Tibial nerve (tissue), 4 donors: ENCODE measurements at places on chromosomes 1 and 21. TPM values are rescaled to one million over a fixed set of nuclear protein-coding genes. Genes with fewer than 3 reads are reported as not detected.

The AGO4 gene
- 13.8 TPM for total RNA-seq

The BMP8B gene
- total RNA-seq: 32.1 TPM

The TUT4 gene
- total RNA-seq: 83.1 TPM

The RNU11 gene
- total RNA-seq: not detected

The TMEM82 gene
- not detected for total RNA-seq

DNA sequence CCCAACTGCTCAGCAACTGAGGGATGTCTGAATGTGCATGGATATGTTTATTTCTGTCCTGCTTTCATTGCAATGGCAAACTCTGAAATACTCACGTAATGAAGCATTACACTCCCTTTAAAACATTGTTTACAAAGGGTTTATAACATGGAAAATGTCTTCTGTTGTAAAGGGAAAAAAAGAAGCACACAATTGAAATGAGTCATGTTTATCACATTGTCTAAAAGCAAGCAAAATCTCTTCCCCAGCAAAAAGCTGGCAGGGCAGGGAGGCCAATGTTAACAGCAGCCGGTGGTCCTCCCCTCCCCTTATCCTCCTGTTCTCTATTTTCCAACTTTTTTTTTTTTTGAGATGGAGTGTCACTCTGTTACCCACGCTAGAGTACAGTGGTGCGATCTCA is 3.9 kb upstream of the EFNA1 start:
- no peak for DNase-seq

- no peak for DNase-seq
Observed at GRCh38 chr1:97911266-97912215, 9.3 kb downstream of the DPYD start.

DNA sequence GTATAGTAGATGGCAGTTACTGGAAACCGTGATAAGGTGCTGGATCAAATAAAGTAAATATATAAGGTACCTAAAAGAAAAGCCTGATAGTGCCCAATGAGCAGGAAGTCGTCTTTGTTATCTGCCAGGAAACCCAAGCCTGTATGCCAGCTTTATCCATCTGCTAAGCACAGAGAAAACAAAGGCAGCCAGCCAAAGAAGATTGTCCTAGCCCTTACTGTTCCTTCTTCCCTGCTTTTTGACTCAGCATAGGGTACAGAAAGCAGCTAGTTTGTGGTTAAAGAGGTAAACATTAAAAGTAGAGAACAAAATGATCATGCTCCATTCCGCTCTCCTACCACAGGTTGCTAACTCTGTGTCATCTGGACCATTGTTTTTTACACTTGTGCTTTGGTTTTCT is 10.1 kb downstream of the KRTAP22-2 start:
- no peak for DNase-seq

- DNase-seq: no peak
Observed at GRCh38 chr1:62057641-62058290, 136.9 kb upstream of the L1TD1 start.

DNA sequence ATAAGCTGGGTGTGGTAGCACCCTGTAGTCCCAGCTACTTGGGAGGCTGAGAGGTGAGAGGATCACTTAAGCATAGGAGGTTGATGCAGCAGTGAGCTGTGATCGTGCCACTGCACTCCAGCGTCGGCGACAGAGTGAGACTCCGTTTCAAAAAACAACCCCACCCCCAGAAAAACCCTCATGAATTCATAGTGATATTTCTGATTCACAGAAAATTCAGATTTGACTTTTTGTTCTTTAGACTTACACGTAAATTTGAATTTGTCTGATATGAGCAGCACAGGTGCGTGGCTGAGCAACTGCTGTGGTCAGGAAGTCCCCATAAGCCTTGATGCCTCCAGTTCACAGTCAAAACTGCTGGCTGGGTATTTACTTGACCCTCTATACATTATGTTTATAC is 10.0 kb upstream of the MORC3 start:
- no peak for DNase-seq

DNA sequence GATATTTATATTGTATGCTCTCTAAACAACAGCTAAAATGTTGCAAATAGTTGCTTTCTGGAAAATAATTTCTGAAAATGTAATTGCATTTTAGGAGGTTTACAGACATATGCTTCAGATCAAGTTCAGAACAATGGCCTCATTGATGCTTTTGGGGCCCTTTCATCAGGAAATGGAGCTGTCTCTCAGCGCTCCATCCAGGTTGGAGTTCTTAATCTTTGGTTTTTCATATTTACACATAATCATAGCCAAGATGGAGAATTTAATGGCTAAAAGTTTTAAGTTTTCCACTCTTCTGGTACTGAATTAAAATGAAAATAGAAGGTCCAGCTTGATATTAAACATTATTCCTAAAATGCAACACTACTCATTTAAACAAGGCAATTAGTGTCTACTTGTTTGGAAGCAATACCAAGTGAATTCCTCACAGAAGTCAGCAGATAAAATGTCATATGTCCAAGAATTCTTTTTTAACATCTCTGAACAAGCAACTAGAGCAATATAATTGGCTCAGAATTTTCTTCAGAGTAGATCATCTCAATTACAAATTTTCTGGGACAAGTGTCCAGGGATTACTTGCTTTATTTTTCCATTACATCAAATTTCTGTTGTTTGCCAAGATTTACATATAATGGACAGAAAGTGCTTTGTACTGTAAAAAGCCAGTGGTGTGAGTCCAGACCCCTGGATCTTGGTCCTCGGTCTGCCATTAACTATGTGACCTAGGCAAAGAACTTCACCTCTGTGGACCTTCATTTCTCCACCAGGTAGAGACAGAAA is 22.6 kb downstream of the CLCA1 start:
- DNase-seq: no peak

DNA sequence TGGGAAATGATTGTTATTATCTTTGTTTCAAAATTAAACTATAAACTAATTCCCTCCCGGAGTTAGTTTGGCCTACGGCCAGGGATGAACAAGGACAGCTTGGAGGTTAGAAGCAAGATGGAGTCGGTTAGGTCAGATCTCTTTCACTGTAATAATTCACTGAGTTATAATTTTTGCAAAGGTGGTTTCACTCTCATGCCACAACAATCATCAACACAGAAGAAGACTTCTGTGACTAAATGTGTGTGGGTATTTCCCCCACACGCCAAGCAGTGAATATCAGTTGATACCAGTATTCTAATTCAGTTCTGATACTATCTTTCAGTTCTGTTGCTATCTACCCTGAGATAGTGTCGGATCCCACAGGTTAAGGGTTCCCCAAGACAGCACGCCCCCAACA is 215.1 kb downstream of the S1PR1 start:
- no peak for DNase-seq

DNA sequence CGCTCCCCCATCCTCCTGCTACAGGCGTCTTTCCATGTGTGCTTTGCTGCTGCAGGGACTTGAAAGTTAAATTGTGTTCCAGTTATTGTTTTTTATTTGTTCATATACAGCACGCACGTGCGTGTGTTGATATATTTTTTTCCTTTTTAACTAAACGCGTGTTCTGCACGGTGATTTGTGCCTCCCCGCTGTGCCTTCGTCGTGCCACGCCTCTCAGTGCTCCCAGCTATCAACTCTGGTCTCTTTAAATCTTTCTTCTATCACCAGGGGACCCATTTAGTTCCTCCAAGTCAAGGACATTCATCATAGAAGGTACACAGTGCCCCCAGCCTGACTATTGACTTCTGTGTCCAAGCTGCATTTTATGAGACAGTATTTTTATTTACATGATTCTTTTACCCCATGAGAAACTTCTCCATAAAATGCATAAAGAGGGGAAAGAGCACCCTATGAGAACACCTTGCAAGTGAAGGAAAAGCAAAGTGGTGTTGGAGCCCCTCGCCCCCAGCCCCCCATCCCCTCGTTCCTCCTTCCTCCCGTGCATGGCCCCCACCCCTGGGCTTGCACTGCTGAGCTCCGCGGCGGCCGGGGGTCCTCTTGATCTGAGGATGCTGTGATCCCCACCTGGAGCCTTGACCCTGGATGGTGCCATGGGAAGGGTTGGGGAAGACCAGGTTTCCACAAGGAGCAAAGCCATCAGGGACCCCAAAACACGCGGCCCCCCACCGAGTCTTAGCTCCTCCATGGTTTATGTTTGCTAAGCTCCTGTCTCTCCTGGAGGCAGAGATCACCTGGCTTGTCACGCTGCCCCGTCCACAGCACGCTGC is 45.5 kb downstream of the KCNAB2 start:
- no peak for DNase-seq

DNA sequence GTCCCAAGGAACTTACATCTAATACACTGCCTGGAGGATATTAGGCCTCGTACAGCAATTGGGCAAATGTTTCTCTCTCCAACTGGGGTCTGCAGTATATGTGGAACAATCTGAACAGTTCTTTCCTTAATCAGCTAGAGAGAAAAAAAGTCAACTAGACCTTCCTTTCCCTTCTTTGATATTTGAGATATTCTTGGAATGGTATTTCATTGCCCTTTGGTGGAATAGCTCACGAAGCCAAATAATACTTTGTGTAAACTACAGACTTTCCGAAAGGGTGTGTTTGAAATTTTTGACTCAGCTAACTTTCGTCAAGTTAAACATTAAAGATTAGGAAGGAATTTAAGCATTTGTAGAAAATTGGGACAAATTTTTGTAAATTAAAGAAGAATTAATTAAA is 425.6 kb downstream of the RWDD3 start:
- DNase-seq: no peak

DNA sequence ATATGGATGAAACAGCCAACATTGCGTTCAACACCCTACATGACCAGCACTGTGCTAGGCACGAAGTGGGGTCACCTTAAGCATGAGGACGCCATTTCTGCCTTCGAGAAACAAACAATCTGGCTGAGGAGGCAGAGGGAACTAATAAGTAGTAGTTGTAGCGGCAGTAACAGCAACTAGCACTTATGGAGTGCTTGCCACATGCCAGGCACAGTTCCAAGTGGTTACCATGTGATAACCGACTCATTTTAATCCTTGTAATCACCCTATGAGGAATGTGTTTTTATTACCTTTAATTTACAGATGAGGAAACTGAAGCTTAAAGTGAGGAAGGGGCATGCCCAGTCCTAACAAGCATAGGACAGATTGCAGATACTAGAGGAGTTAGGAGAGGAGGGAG is 33.7 kb downstream of the KCND3 start:
- DNase-seq: no peak

GRCh38 chr1:197180252-197180878 is 33.9 kb upstream of the ASPM start:
- DNase-seq: no peak

DNA sequence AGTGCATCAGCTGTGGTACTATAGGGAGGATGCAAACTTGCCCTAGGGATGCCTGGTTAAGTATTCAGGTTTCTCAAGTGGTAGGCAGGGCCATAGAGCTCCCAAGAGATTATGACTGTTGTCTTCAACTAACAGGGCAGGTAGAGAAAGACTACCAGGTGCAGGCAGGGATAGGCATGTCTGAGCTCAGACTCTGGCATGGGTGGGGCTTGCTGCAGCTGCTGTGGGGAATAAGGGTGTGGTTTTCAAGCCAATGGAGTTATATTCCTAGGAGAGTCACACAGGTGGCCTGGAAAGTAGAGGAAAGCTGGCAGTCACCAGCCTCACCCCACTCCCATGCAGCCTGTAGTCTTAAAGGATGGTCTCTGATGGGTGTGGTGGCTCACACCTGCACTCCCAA is 673.4 kb upstream of the ADGRL4 start:
- DNase-seq: no peak

GRCh38 chr1:67755619-67756018 is 70.6 kb downstream of the GADD45A start:
- no peak for DNase-seq

DNA sequence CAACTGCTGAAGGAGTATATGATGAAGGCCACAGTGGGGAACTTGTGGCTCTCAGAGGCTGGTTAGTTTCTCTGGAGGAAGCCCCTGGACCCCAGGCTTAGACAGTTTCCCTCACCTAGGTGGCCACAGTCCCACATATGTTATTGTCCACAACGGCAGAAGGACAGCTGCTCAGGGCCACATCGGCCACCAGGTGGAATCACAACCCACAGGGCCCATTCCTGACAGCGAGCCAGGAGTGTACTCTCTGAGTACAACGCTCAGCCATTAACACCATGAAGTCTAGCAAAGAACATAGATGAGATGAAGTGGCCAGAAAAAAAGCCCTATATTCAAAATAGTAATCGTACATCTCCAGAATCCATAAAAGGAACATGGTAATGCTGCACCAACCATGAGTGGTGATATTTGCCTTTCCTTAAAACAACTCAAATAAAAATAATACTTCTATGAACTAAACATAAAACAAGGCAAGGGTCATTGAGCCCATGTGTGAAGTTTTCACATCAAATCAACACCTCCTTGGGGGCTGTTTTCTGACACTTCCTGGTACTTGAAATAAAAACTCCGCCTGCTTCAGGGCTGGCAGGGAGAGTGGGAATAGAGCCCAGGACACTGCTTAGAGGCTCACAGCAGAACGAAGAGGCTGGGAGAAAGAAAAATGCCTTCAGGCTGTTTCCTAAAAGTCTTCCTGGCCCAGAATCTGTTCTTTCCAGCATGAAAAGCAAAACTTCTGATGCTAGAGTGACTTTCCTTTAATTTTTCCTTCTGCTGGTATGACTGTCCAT is 383.3 kb downstream of the HHAT start:
- DNase-seq: no peak

DNA sequence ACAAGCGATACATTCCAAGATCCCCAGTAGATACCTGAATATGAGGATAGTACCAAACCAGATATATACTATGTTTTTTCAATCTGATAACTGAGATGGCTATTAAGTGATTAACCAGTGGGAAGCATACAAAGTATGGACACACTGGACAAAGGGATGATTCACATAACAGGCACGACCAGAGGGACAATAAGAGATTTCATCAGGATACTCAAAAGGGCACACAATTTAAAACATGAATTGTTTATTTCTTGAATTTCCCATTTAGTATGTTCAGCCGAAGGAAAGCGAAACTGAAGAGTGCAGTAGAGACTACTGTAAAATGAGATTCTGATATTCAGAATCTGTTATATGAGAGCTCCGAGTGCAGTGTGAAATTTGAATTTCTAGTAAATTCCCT is 10.6 kb downstream of the ZZZ3 start:
- no peak for DNase-seq

DNA sequence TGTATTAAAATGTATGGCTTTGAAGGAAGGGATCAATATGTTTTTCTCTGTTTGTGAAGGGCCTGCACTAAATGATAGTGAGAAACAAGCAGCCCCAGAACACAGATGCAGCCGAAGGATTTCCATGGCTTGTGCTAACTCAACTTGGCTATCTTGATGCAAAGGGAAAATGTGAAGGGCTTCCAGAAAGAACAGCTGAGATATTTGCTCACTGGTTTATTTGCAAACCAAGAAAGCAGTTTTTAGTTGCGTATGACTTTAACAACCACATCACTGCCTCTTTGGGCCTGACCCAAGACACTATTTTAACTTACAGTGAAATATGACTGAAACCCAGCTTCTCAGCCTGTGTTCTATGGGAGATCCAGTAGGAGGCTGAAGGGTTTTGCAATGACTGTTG is 369.9 kb downstream of the SETD4 start:
- no peak for DNase-seq
